ENCODE measurements at places on chromosomes 6 and 20. TPM values are rescaled to one million over a fixed set of nuclear protein-coding genes. Genes with fewer than 3 reads are reported as not detected.

The MAP7 gene
- 0.29 TPM for total RNA-seq

The SNAP25 gene
- 19.6 TPM for total RNA-seq

The CAGE1 gene
- not detected for total RNA-seq

The PTCRA gene
- not detected for total RNA-seq

The SMLR1 gene
- not detected for total RNA-seq

The KAT14 gene
- 16.6 TPM for total RNA-seq

The LST1 gene
- 2.6 TPM for total RNA-seq

The PXDC1 gene
- total RNA-seq, result 15.6 TPM

The ESR1 gene
- total RNA-seq, result 178 TPM

The TMEM74B gene
- total RNA-seq, result 2.0 TPM

The MUC22 gene
- total RNA-seq, result not detected
